ENCODE measurements at places on chromosomes 12 and 14. TPM values are rescaled to one million over a fixed set of nuclear protein-coding genes. Genes with fewer than 3 reads are reported as not detected.

DNA sequence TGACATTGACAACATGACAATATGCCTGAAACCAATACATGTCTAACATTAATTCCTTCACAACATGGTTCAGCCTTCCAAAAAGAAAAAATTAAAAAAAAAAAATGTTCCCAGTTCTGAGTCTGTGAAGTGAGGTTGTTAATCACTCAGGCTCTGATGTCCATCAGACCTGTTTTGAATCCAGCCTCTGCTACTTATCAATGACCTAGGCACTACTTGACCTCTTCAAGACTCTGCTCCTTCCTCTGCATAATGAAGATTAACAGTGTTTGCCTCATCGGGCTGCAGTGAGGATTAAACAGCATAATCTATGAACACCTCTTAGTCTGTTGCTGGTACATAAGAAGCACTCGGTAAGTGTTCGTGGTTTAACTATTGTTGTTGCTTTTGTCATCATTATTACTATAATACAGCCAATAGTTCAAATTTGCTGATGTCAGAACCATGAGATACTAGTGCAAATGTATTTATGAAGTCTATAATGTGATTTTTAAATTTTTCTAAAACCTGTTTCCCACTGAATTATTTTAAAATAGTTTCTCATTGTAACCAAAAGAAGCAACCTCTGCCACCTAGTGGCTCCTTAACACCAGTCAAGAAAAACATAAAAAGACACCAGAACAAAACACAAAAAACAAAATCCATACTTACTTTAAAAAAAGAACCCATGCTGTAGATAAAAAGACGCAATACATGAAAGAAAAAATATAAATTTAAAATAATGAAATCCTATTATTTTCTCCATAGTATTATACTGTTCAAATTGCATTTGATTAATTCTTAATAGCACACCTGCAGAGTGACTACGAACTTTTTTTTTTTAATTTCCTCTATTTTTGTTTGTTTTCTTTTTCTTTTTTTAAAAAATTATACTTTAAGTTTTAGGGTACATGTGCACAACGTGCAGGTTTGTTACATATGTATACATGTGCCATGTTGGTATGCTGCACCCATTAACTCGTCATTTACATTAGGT is 20.3 kb upstream of the TMX1 start:
- DNase-seq: no peak

ADAMTS20 gene
- not detected for total RNA-seq

SLCO1B3 gene
- total RNA-seq: not detected

DACT1 gene
- 4.5 TPM for total RNA-seq

DNA sequence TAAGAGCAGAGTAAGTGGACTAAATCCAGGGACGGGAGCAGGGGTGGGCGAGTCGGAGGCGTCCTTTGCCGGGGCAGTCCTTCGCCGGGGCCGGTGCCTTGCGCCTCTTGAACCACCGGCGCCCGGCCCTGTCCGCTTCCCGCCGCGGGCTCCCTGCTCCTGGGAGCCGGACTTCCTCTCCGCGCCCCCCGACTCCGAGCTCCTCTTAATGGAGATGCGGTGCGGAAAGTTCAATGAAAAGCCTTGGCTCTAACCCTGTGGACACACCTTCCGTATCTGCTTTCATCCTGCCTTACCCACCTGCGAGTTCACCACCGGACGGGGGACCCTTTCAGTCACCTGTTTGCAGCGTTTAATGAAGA is 412 bp downstream of the FGFR1OP2 start:
- DNase-seq: no peak

All from HFFc6 (cell line).